ENCODE measurements at places on chromosomes 3 and 15. TPM values are rescaled to one million over a fixed set of nuclear protein-coding genes. Genes with fewer than 3 reads are reported as not detected.

SLC28A2 gene
- polyA plus RNA-seq, result not detected

AP3B2 gene
- polyA plus RNA-seq, result 0.22 TPM

SNTN gene
- not detected for polyA plus RNA-seq

CKMT1B gene
- polyA plus RNA-seq, result 0.21 TPM

WDR93 gene
- not detected for polyA plus RNA-seq

HTR3E gene
- not detected for polyA plus RNA-seq

AMT gene
- polyA plus RNA-seq, result 32.9 TPM

CIB1 gene
- 247 TPM for polyA plus RNA-seq

SKOR1 gene
- 0.20 TPM for polyA plus RNA-seq

IVD gene
- 44.4 TPM for polyA plus RNA-seq

RARB gene
- polyA plus RNA-seq, result 1.5 TPM

GP5 gene
- polyA plus RNA-seq, result 0.15 TPM

MCF2L2 gene
- polyA plus RNA-seq, result 0.46 TPM

TMIE gene
- polyA plus RNA-seq, result 0.48 TPM

LTK gene
- polyA plus RNA-seq, result 4.5 TPM

PAQR9 gene
- polyA plus RNA-seq, result not detected

BBX gene
- polyA plus RNA-seq, result 5.8 TPM

SSUH2 gene
- polyA plus RNA-seq, result 1.1 TPM

DET1 gene
- polyA plus RNA-seq, result 2.8 TPM

ZNF385D gene
- 0.05 TPM for polyA plus RNA-seq

TUSC7 gene
- polyA plus RNA-seq, result not detected

GOLGA8Q gene
- 0.07 TPM for polyA plus RNA-seq

ZBED2 gene
- 0.29 TPM for polyA plus RNA-seq

GASK1A gene
- polyA plus RNA-seq, result 1.6 TPM

RHOV gene
- polyA plus RNA-seq, result 0.06 TPM

TNNC1 gene
- 5.8 TPM for polyA plus RNA-seq

LMAN1L gene
- 36.8 TPM for polyA plus RNA-seq

KIF15 gene
- polyA plus RNA-seq, result 0.74 TPM

TMEM266 gene
- polyA plus RNA-seq, result 0.89 TPM

ALG3 gene
- polyA plus RNA-seq, result 22.8 TPM

C3orf33 gene
- 2.9 TPM for polyA plus RNA-seq

TLE3 gene
- 41.0 TPM for polyA plus RNA-seq

HHATL gene
- not detected for polyA plus RNA-seq

CHRNA5 gene
- 0.19 TPM for polyA plus RNA-seq

KNG1 gene
- polyA plus RNA-seq, result not detected

RLBP1 gene
- not detected for polyA plus RNA-seq

CP gene
- polyA plus RNA-seq, result 40.4 TPM

LSMEM2 gene
- polyA plus RNA-seq, result 0.20 TPM

IQCF6 gene
- not detected for polyA plus RNA-seq

FSD2 gene
- polyA plus RNA-seq, result 0.02 TPM

SOX14 gene
- polyA plus RNA-seq, result not detected

LIPC gene
- 0.47 TPM for polyA plus RNA-seq

SLC22A14 gene
- not detected for polyA plus RNA-seq

GPR87 gene
- not detected for polyA plus RNA-seq

GUCA1C gene
- polyA plus RNA-seq, result not detected

All from spleen (tissue), 13 donors.